ENCODE measurements at places on chromosomes 7 and 10.

DNA sequence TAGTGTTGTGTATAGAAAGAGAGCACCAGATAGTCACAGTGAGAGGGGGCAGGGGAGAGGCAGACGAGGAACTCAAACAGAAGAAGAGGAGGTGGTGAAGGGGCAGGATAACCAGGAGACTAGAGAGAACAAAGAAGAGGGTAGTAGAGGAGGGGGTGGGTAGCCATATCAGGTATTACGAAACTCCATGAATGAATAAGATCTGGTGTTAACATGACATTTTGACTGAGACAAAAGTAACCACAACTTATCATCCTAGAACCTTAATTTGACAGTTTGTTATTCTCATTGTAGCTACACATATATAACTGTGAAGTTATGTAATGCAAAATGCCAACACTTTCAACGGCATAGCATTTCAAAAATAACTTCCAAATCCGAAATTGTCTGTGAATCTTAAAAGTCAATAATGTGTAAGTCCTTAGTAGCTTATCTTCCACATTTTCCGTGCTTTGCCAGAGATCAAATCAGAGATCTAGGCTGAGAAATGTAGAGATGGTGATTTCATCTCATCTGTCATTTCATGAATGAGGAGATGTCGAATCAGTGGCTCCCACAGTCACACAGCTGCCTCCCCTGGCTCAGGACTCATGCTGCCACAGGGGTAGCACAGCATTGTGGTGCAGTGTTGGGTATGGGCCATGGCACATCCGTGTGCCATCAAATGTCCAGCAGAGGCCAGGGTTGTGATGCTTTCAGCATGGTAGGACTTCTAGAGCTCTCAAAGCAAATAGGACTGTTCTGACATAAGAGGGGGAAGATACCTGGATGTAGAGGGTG is 202.1 kb downstream of the HECW1 start:
- no peak for DNase-seq

- DNase-seq: no peak
These were observed 666.0 kb downstream of the SUGCT start for GRCh38 chr7:40800771-40801170.

- DNase-seq: no peak
These were observed 14.1 kb upstream of the TAS2R41 start for GRCh38 chr7:143463556-143463955.

DNA sequence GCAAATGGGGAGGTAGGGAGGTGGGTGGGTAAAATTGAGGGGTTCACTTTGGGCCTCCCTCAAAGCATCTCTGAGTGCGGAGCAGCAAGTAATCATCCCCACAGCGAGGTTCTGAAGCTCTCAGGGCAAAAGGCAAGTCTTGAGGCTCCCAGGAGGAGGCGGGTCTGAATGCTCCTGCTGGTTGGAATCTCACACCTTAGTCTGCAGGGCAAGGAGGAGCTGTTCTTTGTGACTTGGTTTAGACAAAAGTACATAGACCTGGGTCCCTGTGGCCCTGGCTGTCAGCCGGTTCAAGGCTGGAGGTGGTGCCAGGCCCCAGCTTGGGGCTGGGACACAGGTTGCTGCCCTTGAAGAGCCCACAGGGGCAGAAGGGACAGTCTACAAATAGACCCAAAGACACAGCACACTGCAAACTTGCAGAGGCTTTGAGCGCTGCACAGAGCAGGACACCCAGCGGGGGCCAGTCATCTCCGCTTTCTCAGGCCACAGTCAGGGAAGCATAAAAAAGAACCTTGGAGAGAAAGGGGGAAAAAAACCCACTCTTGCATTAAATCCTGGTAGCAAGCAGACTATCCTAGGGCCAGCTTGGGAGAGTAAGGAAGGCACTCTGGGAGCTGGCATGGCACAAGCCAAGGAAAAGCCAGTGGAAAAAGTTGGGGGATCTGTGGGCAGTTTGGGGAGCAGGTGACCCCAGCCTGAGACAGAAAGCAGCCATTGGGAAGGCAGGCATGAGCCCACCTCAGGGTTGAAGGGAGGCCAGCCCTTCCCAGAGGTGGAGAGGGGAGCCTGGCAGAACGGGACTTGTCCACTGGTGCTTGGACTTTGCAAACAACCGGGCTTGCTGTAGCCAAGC is 926 bp upstream of the C10orf71 start:
- DNase-seq: no peak

GRCh38 chr10:60907236-60907635 is 36.7 kb downstream of the RHOBTB1 start:
- no peak for DNase-seq

DNA sequence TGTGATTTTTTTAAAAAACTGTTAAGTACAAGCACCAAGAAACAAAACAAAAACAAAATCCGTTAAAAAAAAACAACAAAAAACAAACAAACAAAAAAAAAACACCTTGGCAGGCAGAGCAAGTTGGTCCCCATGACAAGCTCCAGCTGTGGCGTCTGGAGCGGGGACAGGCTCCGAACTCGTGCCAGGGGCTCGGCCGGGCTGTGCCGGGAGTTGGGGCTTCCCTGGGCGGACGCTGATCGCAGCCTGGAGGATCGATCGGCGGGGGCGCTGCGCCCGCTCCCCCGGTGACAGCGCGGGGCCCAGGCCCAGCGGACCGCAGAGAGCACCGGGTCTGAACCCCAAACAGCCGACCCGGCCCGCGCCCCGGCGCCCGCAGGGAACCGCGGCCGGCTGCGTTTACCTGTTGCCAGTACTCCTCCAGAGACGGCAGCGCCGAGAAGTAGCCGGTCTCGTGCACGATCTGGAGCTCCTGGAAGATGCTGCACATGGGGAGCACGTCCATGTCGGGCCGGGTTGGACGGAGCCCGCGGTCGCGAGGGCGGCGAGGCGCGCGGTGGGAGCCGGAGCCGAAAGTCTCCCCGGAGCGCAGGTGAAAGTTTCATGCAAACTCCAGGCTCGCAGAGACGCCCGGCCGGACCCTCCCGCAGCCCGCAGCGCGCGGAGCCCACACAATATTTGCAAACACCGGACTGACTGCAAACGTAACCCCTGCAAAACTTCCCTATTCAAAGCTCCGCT is at the start of gene KLF6:
Gene KLF6 (minus strand): TSS at position 700 of the 741 bp plus-strand sequence. CDS start 195 bp downstream, at position 505.
- no peak for DNase-seq

GRCh38 chr7:98329100-98329790 is 47.8 kb downstream of the BRI3 start:
- DNase-seq: no peak

- DNase-seq: no peak
These were observed 73.4 kb upstream of the FAM13C start for GRCh38 chr10:59435707-59436106.

DNA sequence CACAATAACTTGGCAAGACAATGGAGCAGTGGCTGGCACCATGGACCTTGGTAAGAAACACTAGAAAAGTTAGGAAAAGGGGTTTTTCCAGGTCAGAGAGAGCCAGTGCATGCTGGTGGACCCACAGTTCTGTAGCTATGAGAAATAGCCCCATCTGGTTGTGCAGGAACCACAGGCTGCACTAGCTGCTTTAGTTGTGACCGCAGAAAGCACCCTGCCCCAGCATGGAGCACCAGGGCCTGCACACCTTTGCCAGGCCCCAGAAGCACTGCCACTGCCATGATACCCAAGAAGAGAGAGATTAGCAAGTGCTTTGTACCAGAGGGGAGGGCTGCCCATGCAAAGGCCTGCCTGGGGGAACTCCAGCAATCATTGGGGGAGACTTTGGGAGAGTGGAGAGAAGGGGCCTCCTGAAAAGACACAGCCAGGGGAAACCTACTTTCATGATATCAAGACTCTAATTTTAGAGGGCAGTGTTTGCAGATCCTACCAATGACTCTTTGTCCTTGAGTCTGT is 256.1 kb upstream of the C7orf33 start:
- no peak for DNase-seq

- no peak for DNase-seq
These were observed 3.1 kb upstream of the KNDC1 start for GRCh38 chr10:133156674-133157579.

GRCh38 chr7:97013134-97013844 is 7.9 kb downstream of the DLX6 start:
- DNase-seq: no peak

GRCh38 chr7:39248692-39249090 is 271.0 kb downstream of the POU6F2 start:
- no peak for DNase-seq

DNA sequence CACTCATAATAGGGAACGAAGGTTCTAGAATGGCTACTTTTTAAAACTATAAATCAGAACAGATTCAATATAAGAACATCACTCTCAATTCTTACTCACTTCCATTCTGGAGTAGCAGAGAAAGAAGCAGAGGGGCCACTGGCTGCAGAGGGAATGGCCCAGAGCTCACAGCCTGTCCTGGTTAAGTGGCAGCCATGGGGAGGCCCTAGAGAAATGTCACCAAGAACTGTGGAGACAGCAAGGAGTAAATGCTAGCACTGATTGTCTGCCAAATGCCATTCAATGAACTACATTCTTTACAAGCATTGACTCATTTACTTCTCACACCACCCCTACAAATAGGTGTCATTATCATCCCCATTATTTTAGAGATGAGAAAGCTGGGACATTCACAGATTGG is 74.6 kb upstream of the KCNMA1 start:
- no peak for DNase-seq

GRCh38 chr7:38831259-38831996 is 77.6 kb downstream of the VPS41 start:
- no peak for DNase-seq

DNA sequence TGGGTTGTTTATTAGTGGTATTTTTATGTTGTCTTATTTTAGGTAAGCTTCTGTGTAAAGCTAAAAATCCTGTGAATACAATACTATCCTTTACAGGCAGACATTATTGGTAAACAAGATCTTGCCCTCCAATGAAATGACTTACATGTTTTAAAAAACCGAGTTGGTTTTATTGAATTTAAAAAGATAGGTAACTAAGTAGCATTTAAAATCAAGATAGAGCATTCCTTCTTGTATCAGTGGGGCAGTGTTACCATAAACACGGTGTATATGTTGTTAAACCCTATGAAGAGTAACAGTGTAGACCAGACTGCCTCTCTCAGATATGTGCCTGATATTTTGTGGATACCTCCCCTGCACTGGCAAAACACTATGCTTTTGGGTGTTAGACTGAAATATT is 81.0 kb downstream of the SNX10 start:
- DNase-seq: no peak

DNA sequence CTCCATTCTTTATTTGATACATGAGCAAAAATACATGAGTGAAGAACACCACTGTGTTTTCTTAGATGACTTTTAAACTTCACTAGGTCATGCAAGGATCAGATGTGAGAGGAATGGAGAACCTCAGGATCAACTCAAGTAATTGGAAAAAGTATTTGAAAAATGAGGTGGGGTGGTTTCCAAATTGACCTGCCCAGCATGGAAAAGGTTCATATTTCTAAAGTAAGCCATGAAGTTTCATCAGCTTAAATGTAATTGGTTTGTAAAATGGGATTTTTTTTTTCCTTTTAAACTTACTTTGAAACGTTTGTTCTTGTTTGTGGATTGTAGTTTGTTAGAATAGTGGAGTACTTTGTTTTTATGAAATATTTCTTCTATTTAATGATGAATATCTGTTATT is 134.8 kb downstream of the MLLT10 start:
- no peak for DNase-seq

- no peak for DNase-seq
These were observed 24.9 kb upstream of the NEBL start for GRCh38 chr10:20922033-20922432.

- DNase-seq: no peak
These were observed 48.6 kb downstream of the CUL2 start for GRCh38 chr10:35041502-35041879.
